ENCODE measurements at places on chromosomes 12 and 14.

DNA sequence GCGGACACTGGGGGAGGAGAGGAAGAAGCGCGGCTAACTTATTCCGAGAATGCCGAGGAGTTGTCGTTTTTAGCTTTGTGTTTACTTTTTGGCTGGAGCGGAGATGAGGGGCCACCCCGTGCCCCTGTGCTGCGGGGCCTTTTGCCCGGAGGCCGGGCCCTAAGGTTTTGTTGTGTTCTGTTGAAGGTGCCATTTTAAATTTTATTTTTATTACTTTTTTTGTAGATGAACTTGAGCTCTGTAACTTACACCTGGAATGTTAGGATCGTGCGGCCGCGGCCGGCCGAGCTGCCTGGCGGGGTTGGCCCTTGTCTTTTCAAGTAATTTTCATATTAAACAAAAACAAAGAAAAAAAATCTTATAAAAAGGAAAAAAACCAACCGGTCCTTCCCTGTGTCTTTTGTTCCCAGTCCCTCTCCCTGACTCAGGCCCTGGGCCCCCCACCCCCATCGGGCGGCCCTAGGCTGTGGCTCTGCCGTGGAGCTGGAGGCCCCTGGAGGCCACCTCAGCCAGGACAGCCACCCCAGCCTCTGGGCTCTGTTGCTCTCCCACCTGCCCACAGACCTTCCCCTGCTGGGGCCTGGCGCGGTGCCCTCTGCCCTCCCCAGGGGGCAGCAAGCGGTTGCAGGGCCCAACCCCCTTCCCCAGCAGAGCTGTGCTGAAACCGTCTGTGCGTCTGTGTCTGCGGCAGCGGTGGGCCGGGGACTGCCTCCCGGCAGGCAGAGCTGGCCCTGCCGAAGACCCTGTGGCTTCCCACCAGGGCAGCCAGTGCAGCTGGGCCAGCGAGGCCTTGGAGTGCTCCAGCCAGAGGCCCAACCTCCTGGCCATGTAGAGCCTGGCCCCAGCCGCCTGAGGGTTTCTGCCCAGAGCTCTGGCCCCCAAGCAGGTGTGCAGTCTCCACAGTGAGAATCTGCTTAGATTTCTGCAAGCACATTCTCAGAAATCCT is 4.0 kb upstream of the CRIP2 start:
- no peak for DNase-seq

DNA sequence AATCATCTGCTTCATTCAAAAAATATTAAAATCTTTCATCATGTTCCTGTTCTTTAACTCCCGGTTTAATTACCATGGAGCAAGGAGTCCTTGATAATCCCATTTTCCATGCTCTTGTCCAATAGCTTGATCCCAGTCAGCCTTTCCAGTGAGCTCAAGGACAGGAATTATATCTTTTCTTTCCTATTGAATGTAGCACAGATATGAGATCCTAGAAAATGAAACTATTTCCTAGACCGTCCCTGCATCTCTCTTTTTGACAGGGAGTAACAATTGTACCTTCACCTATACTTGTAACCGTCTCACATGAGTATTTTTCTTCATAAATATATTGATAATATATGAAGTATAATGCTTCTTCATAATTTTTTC is 35.6 kb downstream of the PIK3C2G start:
- no peak for DNase-seq

GRCh38 chr12:53048780-53049401 is 974 bp upstream of the TNS2 start:
- no peak for DNase-seq

DNA sequence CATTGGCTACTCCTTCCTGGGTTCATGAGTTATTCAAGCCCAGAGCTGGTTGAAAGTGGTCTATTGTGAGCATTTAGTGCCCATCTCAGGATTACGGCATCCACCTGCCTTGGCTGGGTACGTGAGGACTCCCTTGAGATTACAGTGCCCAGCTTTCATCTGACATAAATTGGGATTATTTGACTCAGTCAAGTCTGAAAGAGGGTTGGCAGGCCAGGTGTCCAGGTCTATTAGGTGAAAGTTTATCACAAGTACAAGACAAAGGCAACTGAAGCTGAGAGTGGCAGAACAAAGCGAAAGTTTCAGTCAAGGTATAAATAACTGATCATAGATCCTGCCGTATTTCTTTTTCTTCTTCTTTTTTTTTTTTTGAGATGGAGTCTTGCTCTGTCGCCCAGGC is 84.6 kb upstream of the ATF7IP start:
- no peak for DNase-seq

GRCh38 chr12:98909746-98910145 is 264.7 kb downstream of the APAF1 start:
- no peak for DNase-seq

GRCh38 chr12:32277774-32278173 is 121.6 kb upstream of the FGD4 start:
- no peak for DNase-seq

GRCh38 chr12:43737646-43738045 is 20.9 kb downstream of the PUS7L start:
- no peak for DNase-seq

DNA sequence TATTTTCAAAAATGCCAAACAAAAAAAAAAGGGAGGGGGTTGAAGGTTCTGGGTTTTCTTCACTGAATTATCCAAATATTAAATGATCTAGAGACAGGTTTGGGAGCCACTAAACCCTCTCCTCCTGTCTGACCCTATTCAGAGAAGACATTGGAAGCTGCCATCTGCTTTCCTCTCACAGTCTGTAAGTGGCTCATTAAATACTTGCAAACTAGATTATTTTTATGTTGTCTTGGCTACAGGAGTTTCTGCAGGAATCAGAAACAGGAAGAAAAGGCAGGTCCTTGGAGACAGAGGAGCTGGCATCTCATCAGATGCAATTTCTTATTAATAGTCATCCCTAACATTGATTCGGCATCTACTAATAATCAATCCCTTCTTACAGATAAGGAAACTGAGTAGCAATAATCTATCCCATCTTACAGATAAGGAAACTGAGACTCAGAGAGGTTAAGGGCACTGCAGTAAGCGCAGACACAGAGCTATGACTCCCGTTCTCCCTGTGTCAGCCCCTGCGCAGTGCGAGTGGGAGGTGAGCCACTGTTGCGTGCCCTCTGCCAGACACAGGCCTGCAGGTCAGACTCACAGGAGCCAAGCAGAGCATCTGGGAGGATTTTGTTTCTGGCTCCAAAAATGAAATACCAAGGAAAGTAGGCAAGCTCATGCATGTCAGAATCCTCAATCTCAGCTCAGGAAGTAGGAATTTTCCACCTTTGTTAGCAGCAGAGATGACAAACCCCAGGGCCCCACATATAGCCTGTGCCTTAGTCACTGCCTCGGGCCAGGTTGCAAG is 11.0 kb downstream of the BDKRB2 start:
- DNase-seq: no peak

DNA sequence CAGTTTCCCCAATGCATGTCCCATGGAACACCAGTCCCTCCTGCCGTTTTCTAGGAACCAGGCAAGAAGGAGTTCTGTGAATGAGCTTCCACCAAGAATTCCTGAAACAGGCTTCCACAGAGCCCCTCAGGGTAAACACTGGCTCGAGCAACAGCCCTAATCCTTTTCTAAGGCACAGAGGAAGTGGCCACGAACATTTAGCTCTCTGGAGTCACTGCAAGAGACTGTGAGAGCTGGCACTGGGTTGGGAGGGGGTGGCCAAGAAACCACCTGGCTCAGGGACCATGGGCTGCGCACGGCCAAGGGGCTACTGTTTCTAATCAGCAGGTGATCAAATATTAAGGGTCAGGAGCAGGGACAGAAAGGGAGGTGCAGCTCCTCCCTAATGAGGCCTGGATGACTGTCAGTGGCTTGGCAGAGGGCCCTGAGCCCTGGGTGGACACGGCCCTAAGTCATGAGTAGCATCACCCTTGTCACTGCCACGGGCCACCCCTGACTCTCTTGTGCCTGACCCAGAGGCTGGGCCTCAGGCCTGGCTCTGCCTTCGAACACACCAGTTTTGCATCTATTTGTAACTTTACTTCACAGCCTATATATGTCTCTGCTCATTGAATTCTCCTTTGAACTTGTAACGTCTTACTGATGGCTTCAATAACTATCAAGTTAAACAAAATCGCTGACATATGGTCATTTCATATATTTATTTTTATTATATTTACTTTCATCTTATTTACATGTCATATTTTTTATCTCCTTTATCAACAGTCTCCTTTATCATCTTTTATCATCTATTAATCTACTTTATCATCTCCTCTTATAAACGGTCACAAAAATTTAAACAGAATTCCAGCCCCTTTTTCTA is 154.0 kb downstream of the DICER1 start:
- no peak for DNase-seq

GRCh38 chr12:120783197-120783596 is 57.6 kb downstream of the ACADS start:
- DNase-seq: no peak

GRCh38 chr14:34229140-34229539 is 232.9 kb downstream of the SPTSSA start:
- no peak for DNase-seq

DNA sequence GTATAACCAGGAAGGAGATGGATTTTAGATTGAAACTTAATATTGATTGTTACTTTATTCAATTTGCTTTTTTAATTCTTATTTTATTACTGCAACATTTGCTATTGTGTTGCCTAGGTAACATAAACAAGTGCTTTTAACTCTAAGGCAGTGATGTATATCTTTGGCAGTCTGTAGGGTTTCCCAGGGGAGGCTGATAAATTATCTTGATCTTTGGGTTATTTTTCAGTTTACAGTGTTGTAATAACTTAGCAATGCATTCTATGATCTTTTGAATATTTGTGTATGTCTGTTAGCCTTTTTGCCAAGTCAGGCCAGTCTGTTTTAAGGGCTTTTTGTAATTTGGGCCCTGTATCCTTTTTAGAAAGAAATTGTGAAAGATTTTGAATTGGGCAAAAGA is 7.8 kb upstream of the DTD2 start:
- no peak for DNase-seq

DNA sequence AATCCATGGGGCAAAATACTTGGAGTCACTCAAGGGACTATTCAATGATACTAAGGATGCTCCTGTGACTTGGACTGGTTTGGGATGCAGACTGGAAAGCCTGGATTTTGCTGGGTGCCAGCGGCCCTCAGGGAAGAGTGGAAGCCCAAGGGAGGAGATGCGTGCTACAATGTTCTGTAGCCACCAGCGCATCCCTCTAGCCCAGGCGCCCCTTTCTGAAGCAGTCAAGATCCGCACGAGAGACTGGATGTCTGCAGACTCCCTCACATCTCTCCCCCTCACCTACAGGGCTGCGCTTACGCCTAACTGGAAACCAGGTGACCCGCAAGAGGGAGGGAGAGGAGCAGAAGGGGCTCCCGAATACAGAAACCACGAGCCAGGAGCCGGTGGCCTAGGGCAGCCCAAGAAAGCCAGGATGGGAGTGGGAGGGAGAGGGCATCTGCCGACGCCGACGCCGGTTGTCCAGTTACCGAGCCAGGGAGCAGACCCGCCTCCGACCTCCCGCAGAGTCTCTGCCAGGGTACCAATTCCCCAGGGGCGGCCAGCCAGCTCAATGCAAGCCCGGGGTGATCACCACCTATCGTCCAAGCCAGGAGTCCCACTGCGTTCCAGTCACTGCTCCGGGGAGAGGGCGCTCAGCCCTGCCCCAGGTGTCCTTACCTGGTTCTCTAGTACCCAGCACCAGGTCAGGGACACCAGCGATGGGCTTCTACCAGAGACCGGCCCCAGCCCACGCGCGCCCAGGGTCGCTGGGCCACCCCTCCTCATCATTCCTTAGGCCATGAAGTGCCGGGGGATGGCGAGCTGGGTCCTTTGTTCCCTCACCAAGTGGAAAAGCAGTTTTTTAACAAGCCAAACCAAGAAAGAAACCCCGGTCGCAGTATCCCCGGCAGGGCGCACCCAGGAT is 1.2 kb downstream of the NTN4 start:
- no peak for DNase-seq

DNA sequence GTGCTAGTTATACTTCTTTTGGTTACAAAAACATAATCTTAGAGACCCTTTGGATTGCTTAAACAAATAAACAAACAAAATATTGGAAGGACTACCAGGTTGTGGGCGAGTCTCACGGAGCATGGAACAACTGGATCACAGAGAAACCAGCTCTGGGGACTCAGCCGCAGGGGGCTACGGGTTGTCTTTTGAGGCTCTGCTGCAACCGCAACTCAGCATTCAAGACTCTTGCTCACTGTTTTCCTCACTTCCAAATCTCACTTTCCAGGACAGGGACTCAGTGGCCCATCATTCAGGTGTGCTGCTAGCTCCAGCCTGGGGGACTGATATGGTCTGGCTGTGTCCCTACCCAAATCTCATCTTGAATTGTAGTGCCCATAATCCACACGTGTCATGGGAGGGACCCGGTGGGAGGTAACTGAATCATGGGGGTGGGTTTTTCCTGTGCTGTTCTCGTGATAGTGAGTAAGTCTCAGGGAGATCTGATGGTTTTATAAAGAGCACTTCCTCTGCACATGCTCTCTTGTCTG is 14.0 kb upstream of the SERPINA4 start:
- DNase-seq: no peak

DNA sequence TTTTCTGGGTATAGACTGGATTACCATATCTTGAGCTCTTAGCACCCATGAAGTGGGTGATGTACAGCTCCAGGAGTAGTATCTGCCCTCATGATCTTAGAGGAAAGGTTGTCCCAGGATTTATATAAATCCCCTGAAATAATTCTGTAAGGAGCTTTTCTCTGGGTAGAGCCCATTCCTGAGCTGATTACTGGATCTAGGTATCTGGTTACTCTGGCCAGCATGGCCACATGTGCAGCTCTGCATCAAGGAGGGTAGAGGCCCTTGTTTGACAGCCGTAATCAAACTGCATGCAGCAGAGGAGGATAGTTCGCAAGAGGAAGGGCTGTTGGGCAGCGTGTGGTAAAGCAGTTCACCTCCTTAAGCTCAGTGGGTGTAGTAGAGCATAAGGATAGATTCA is 8.5 kb downstream of the COX14 start:
- DNase-seq: no peak

- DNase-seq: no peak
Observed at GRCh38 chr12:95118788-95119179, 45.4 kb upstream of the NR2C1 start.

DNA sequence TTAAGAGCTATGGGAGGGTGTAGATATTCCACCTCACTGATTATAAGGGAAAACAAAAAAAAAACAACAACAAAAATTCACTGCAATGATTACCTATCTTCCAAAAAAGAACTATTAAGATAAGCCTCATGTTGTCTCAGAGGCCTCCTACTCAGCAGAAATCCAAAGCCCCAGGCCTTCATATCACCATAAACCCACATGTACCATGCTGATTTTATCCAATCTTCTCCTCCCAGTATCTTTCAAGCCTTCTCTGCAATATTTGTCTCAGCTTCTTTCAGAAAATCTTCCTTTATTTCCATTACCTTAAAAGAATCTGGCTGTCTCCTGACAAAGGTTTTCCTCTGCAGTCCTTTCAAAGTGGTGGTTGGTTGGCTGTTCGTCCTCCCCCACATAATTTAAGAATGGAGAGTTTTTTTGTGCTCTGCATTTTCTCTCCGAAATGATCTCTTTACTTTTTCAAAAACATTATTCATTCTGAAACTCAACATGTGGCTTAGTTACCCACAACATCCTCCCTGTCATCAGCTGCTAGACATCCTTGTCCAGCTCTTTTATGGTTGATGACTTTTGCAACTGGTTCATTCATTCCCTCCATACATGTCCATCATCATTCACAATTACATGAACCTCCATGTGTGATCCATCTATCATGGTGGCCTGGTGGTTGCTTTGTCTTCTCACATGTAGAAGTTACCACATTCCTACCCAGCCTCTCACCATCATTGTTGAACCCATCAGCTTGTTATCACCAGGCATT is 2.9 kb upstream of the EPYC start:
- DNase-seq: no peak

Data from stimulated activated CD4-positive, alpha-beta T cell treated with anti-CD3 and anti-CD28 coated beads, Interleukin-15, amount 100 ng/mL, for 1 hour (primary cell).